ENCODE measurements at places on chromosomes 11 and 22.

DNA sequence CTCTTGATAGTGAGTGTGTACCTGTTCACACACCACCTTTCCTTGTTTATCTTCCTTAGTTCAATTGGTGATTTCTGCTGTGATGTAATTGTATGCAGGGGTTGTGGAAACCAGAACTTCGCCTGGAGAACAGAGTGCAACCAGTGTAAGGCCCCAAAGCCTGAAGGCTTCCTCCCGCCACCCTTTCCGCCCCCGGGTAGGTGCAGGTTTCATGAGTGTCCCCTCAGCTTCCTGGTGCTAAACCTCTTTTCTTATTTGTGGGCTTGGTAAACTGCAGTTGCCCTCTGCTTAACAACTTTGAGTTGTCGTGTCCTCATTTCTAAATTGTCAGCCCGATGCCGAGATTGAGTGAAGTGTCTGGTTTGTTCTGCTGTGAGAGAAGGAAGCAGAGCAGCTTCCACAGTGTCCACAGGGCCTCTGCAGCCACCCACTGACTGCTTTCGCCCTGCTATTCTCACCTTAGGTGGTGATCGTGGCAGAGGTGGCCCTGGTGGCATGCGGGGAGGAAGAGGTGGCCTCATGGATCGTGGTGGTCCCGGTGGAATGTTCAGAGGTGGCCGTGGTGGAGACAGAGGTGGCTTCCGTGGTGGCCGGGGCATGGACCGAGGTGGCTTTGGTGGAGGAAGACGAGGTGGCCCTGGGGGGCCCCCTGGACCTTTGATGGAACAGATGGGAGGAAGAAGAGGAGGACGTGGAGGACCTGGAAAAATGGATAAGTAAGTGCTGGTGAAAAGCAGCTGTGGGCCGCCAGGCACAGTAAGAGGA, 7.1 kb upstream of the GAS2L1 start:
- DNase-seq = no peak

GRCh38 chr11:14537134-14537599, 17.0 kb upstream of the PSMA1 start:
- DNase-seq = peak; percentile 57

DNA sequence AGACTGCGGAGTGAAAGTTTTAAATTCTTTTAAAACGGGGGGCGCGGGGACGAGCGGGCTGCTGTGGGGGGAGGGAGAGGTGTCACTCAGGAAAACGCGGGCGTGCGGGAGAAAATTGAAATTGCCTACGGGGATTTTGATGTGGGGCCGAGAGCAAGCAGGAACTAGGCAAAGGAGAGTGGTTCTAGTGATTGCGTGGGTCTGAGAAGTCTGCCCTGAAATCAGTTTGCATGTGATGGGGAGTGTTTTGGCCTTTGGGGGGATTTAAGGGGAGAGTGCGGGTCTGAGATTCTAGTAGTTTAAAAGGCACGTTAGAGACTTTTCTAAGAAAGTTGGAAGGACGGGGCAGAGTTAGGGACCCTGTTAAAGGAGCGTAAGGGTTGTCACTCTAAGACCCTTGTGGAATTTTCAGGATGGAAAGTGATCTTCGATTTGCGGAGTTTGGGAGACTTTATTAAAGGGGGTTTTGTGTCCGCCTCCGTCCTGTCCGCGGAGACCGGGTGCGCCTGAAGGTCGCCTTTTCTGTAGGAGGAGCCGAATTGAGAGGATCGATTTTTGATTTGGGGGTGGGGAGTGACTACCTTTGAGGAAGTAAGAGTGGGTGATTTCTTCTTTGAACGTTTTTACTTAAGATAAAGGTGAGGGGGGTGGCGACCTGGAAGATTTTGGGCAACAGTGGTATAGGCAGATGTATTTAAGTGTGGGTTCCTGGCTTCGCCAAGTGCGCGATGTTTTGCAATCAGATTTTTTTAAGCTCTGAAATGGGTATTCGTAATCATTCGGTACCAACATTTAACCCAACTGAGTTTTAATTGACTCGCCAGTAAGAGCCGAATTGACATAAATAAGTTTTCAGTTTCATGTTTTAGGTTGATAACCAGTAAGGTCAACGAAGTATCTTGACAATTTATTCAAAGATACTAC, 1.1 kb downstream of the EED start:
- DNase-seq = peak; percentile 23

DNA sequence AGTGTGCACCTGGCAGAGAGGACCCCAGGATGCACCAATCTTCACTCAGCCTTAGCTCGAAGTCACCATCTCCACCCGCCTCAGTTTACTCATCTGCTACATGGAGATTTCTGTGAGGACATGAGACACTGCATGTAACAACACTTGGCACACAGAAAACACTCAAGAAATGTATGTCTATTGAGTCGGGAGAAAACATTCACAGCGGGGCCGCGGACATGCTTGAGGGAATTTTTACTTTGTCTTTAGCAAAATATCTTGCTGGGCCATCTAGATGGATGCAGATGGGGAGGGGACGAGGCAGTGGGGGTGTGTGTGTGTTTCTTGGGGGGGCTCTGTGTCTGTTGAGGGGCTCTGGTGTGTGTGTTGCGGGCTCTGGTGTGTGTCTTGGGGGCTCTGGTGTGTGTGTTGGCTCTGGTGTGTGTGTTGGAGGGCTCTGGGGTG, 28.4 kb upstream of the RFPL3 start:
- no peak for DNase-seq

DNA sequence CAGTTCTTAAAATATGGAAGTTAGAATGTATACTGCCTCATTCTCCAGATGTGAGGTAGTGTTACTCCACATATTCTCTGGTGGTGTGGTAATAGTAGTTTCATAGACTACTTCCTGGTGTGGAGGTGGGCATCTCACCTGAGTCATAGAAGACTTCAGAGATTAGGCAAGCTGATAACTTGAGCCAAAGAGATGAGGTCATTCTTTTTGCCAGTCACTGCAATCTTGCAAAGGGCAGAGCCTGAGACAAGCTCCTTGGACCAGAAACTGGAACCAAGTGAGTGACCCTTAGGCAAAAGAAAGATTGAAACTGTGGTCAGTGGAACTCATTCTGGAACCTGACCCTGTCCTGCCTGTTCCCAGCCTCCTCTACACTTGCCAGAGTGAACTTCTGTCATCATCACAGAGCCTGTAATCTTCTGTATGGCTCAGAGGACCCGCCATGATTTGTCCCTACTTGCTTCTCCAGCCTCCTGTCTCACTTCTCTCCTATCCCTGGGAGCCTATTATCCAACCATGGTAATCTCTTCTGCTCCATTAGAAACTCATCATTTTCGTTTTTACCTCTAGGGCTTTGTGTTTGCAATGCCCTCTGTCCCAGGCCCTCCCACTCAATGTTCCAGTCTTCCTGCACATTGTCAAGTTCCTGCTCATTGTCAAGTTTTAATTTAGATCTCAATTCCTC, 10.6 kb upstream of the CCDC83 start:
- no peak for DNase-seq

DNA sequence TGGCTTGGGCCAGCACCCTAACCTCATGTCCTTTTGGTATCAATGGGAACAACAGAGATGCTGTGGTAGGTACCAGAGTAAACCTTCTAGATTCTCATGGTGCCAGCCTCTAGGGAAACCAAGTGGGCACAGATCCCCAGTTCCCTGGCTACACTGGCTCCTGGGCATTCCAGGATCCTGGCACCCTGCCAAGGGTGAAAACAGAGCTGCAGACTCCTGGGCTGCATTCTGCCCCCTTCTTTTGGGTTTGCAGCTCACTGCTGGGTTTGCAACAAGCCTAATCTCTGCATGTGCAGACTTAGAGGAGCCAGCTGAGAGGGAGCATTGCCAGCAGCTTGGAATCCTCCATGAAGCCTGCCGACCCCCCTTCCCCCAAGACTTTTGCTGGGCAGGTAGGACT, 30.6 kb downstream of the PRDM11 start:
- no peak for DNase-seq

Data from CD4-positive, alpha-beta T cell treated with Interleukin-15 for 4 hours (primary cell).